Effector memory CD4-positive, alpha-beta T cell (primary cell): ENCODE measurements at places on chromosomes 16 and 17.

DNA sequence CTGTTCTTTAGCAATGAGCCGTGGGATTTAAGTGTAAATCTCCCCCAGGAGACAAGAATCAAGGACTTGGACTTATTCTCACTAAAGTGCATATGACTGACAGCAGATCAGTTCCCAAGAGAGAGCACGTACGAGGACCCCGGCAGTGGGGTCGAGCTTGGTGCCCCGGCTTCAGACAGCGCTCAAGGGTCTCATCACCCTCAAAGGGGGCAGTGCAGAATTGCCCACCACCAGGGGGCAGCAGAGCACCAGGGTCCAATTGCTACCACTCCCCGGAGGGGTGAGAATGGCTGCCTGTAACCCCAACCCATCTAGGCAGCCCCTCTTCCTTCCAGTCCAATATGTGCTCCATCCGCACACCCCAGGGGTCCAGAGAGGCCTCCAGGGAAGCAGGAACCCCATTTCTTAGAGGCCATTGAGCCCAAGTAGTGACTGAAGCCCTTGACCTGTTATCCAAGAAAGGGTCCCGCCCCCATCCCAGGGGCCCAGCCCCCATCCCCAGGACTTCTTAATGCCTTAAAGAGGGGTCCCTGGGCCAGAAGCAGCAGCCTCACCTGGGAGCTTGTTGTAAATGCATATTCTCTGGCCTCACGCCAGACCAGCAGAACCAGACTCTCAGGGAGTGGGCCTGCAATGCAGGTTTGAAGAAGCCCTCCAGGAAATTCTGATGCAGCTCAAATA is 86.1 kb downstream of the ZDHHC7 start:
- peak; percentile 51 for DNase-seq

- DNase-seq = no peak
Observed at GRCh38 chr17:4856937-4857314, 23.8 kb downstream of the MINK1 start.

DNA sequence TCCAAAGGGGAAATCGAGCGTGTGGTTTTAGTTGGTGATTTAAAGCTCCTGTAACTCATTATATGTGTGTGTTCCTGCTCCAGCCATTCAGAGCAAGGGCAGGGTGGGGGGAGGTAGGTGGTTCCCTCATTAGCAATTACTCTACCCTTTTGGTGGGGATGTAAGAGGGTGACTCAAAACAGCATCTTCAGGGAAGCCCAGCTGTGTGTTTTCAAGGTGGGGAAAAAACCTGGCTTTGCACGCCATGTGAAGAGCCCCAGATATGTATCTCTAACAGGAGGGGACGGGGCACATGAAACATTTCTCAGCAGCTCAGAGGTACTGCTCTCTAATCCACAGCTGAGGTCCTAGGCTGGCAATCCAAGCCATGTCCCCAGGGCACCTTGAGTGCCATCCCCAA is 241.3 kb upstream of the ZFHX3 start:
- DNase-seq = no peak

DNA sequence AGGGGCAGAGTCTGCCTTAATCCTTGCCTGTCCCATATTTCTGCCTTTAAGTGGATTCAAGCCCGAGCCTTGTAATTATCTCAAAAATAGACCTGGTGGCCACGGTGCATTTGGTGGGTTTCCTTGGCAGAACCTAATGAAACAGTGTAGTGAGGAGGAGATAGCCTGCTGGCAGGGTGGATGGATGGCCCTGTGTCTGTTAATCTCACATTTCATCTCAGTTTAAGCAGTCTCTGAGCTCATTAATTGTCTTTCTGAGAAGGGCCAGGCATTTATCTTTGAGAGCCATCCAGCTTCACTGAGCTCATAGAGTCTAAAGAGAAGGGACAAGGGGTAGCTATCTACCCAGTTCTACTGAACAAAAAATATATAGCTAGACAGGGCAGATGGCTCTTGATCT is 364.0 kb upstream of the EEF2KMT start:
- DNase-seq = no peak

DNA sequence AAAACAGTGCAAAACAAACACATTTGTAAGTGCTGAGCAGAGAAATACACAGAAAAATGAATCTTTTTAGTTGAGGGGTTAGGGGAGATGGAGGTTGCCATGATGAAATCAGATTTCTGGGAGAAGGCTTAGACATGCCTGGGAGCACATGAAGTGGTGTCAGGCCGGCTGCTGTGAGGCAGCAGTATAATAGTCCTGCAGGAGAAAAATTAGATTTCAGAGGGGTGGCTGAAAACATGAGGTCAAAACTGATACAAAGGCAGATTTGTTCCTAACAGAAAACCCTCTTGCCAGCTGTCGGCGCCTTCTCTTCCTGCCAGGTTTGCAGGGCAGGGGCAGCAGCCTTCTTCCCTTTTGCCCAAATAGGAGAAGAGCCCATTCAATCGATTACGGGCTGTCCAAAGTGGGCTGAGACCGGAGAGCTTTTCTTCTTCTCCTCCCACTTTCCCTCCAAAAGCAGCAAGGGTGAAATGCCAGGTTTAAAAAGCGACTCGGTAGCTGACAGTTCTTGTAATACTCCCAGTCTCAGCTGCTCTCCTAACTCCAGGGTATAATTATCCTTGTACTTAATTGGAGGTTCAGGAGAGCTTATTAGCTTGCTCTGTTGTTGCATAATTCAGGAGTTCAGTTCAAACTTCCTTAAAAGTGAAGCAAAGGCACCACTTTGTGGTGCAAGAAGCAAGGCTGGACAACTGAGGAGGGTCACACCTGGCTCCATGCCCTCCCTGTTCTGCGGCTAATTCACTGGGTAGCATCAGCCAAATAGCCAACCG is 80.0 kb downstream of the PCTP start:
- DNase-seq = no peak

GRCh38 chr16:1607971-1608370 is 3.9 kb downstream of the IFT140 start:
- no peak for DNase-seq

GRCh38 chr17:16419929-16420271 is 4.5 kb downstream of the TRPV2 start:
- peak; percentile 39 for DNase-seq

DNA sequence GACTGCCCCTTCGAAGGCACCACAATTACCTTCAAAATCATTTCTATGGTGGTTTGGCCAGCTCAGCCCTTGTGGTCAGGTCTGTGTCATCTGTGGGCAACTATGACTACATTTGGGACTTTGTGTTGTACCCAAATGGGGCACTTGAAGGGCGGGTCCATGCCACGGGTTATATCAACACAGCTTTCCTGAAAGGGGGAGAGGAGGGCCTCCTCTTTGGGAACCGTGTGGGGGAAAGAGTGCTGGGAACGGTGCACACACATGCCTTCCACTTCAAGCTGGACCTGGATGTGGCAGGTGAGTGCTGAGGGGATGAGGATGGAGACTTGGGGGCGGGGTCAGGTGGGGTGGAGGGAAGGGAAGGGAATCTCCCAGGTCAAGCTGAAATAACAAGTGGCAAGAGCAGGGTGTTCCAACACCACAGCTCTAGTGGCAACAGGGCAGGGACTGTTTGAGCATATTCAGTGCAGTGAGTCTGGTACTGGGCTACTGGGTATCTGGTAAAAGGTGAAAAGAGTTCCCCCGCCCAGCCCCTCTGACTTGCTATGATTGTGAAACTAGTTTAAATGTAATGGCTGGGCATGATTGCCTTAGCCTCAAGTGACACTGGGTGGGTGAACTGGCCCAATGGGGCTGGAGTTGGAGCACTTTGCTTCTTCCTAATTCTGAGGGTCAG is 1.7 kb downstream of the AOC2 start:
- no peak for DNase-seq

DNA sequence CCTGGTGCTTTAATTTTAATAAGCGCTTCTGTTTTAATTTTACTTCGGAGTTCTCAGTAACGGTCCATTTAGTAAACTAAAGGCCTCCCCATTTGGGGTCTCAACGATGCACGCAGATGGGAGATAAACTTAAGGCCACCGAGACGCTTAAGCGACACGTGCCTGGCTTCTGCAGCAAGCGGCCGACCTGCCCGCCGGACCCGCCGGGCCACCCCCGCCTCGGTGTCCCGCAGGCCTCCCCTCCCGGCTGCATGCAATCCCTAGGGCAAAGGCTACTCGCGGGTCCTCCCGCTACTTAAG is 592 bp downstream of the GCSH start:
- no peak for DNase-seq

GRCh38 chr17:63956296-63956920 is 16.3 kb downstream of the SCN4A start:
- no peak for DNase-seq

- DNase-seq = no peak
Observed at GRCh38 chr17:79188685-79189084, 114.1 kb downstream of the ENGASE start.

GRCh38 chr16:1834096-1834495 is 7.1 kb downstream of the FAHD1 start:
- DNase-seq = no peak

DNA sequence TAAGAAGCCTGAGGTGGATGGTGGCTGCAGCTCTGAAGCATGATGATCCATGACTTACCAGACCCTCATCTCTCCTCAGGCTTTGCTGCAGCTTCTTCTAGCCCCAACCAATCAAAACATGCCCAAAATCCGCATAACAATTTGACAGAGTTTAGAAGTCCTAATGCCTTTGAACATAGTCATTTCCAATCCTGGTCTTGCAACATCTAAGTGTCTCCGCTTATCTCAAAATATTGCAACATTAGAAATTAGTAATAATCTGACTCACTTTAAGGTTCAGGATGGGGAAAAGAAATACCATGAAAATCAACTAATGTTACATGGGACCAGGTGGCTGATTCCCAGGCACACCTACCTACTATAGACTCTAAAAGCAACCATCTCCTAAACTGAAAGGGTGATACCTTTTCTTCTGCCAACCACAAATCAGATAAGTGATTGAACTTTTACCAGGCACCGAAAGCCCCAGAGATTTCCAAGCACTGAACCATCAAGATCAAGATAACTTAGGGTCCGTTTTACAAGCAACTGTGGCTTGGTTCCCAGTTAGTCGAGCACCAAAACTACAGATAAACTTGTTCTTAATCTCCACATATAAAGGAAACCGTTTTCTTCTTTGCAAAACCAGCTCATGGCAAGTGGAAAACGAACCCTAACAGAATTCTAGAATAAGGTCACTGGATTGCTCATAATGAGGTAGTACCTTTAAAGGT is 14.0 kb downstream of the ERN1 start:
- DNase-seq = no peak

GRCh38 chr16:24446189-24446588 is 93.2 kb upstream of the RBBP6 start:
- DNase-seq = no peak

- no peak for DNase-seq
Observed at GRCh38 chr16:86865851-86866662, 287.7 kb downstream of the FOXL1 start.

- no peak for DNase-seq
Observed at GRCh38 chr17:46007461-46007965, 8.5 kb downstream of the STH start.

- DNase-seq = no peak
Observed at GRCh38 chr16:1481906-1482835, 6.6 kb downstream of the PTX4 start.

GRCh38 chr17:67203818-67204217 is 41.2 kb downstream of the HELZ start:
- no peak for DNase-seq

DNA sequence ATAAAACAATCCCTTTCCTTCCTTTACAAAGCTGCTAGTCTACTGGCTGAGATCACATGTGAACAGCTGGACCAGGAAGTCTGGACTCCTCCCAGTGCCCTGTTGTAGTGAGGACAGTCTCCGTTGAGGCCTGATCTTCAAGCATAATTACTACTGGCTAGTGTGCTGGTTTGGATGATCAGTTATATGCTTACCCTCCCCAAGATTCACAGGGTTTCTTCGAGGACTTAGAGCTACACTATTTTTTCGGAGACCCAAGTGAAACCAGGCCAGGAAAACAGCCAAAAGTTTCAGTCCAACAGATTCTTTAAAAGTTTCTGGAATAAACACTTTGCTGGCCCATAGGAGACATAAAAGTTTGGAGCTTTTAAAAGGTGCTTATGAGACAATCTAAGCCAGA is 194.9 kb upstream of the CDH11 start:
- DNase-seq = no peak

DNA sequence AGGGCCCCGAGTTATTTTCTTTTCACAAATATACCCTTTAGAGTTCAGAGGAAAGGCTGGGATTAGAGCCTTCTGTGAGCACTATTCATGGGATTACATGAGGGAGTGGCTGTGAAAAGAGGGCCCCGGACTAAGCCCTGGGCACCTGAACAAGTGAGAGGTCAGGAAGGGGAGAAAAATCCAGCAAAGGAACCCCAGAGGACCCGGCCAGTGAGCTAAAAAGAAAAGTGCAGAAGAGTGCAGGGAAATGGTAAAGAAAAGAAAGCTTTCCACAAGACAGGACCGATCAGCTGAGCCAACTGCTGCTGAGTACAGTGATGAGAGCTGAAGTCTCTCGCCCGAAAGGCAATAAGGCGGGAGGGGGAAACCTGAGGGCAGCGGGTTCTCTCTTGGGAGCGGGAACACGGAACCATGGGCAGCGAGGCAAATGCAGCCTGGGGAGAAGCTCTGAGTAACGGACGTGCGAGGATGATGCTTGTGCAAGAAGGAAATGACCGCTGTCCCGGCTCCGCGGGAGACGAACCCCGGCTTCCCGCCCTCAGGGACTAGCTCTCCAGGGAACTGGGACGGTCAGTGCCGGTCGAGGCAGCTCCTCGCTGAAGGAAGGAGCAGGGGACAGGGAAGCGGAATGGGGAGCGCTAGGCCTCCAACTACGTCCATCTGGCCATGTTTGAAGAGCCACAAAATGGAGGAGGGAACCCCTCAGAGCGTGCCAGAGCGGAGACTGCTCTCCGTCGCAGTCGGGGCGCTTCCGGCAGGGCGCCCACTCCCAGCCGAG is 665 bp upstream of the ALDH3A2 start:
- peak; percentile 16 for DNase-seq

DNA sequence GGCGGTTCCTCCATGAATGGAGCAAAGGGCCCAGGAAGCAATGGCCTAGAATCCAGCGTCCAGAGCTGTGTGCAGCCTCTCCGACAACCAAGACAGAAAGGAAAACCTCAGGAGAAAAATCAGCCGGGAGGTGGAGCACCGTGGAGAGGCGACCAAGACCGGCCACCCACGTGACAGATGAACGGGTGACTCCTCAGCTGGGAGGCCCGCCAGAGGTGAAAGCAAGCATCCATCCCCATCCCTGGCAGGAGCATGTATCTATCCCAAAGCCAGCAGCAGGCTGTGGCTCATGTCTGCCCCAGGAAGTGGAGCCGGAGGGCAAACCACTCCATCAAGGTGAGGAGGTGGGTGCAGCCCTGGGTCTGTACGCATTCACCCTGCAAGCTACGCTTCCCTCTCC is 52.1 kb downstream of the FOXL1 start:
- DNase-seq = no peak

- DNase-seq = peak; percentile 74
Observed at GRCh38 chr16:28925386-28926228, 569 bp upstream of the RABEP2 start.

GRCh38 chr16:52089476-52089875 is 457.5 kb downstream of the TOX3 start:
- DNase-seq = no peak

DNA sequence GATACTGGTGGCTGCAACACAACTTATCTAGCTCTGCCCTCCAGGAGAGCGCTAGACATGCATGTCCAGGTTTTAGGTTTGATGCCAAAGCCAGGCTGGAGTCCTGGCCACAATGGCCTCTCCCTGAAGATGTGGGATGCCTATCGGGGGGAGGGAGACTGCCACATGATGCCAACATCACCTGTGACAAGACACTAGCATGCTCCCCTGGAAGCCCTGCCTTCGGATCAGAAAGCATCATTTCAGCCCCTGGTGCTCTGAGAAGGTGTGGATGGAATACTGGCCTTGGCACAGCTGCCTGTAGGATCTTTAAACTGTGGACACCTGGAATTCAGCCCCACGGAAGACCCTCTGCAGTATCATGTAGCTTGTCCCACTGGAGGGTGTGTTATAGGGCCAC is 93.5 kb downstream of the SHISA6 start:
- no peak for DNase-seq

- no peak for DNase-seq
Observed at GRCh38 chr17:2688351-2689342, 22.9 kb downstream of the CLUH start.
